Activated naive CD4-positive, alpha-beta T cell treated with anti-CD3 and anti-CD28 coated beads, Interleukin-2, amount 10 ng/mL, durations not matched to agents 7 days and 5 days (primary cell): ENCODE measurements at places on chromosomes 5 and 9.
A peak's percentile ranks its signal among the peaks of the same experiment; 100 is the strongest.

- no peak overlapping the region for H3K27ac ChIP-seq
- no peaks in the 10 kb centered on the region for H3K27me3 ChIP-seq
- H3K36me3 ChIP-seq = peaks cover 17% of the 10 kb centered on the region
- H3K4me1 ChIP-seq = no peaks in the 10 kb centered on the region
- H3K4me3 ChIP-seq = no peak overlapping the region
Measured at GRCh38 chr9:85662573-85662972, 79.2 kb downstream of the AGTPBP1 start.

DNA sequence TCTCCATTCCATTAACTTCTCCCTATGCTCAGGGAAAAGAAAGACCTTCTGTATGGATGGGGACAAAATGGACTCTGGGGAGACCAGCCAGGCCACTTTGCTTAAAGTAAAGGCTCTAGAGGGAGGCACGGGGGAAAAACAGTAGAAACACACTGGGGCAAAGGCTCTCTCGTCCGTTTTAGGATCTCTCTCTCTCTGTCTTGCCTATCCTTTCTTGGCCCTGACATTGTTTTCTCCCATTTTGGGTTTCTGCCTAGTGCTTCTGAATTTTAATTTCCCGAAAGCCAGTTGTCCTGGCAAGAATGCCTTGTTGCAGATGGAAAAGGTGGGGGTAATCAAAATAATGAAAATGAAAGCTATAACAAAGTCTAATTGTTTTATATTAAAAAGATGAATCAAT lies 28.2 kb downstream of the NMUR2 start:
- H3K27ac ChIP-seq = no peak overlapping the region
- H3K4me3 ChIP-seq = no peak overlapping the region
- H3K4me1 ChIP-seq = no peaks in the 10 kb centered on the region

- DNase-seq = no peak
- H3K4me1 ChIP-seq = no peaks in the 10 kb centered on the region
- H3K36me3 ChIP-seq = no peaks in the 10 kb centered on the region
Measured at GRCh38 chr5:34474573-34475021, 181.5 kb upstream of the RAI14 start.

GRCh38 chr5:124056991-124057723 lies 545.2 kb downstream of the CSNK1G3 start:
- no peak overlapping the region for H3K4me3 ChIP-seq
- no peaks in the 10 kb centered on the region for H3K4me1 ChIP-seq
- no peaks in the 10 kb centered on the region for H3K27me3 ChIP-seq

DNA sequence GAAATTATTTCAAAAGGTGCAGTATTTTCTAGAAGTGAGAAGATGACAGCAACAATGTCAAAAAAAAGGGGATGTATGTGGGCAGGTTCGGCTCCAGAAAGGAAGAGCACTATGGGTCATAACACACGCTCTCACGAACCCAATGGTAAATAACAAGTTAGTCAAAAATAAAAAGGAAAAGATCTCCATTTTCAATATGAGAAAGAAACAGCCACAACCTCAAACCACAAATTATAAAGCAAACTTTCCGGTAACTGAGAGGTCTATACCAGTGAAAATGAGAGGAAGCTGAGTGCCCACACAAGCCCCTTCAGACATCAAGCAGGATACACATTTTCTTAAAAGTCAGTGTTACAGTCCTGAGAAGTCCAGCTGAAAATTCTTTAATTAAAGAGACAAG lies 398.5 kb upstream of the RPS23 start:
- peak overlapping the region; percentile 33 for H3K4me3 ChIP-seq
- peaks cover 25% of the 10 kb centered on the region for H3K36me3 ChIP-seq
- H3K4me1 ChIP-seq = peaks cover 25% of the 10 kb centered on the region
- DNase-seq = peak; percentile 28

DNA sequence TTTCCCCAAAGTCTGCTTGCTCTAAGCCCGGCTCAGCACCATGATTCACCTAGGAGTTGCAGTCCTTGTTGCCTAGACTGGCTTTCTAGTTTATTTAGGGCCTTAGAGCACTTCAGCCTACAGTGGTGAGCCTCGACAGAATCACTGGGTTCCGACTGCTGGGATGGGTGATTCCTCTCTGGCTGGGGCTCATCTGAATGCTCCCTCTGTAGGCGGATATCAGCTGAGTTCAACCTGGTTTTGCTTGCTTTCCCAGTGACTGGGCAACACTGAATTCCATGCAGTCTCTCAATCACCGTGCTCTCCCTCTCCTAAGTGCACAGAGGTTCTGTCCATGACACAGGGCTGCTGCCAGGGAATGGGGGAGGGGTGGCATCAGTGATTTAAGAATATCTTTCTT lies 54.1 kb downstream of the OSMR start:
- H3K4me3 ChIP-seq = no peak overlapping the region
- H3K27ac ChIP-seq = no peak overlapping the region
- DNase-seq = no peak
- no peaks in the 10 kb centered on the region for H3K4me1 ChIP-seq

DNA sequence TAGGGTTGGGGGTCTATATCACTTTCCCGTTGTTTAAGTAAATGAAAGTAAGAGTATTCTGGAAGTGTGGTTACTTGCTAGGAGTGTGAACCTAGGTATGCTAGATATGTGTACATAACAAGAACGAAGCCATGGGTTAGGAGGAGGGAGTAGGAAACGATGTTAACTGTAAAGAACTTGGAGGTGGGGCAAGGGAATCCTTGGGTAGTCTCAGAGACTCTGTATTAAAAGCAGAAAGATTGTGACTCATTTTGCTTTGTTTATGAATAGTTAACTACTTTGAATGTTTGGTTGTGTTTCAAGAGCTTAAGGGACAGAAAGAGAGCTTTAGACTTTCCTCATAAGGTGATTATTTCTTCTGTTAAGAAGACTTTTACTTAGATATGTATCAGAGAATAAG lies 59.9 kb downstream of the TMEM252 start:
- H3K27ac ChIP-seq = no peak overlapping the region
- H3K4me1 ChIP-seq = no peaks in the 10 kb centered on the region
- H3K36me3 ChIP-seq = no peaks in the 10 kb centered on the region
- H3K4me3 ChIP-seq = no peak overlapping the region
- H3K27me3 ChIP-seq = peaks cover 3% of the 10 kb centered on the region
- no peak for DNase-seq

- H3K36me3 ChIP-seq = no peaks in the 10 kb centered on the region
- H3K4me3 ChIP-seq = no peak overlapping the region
- no peaks in the 10 kb centered on the region for H3K4me1 ChIP-seq
- DNase-seq = no peak
- H3K27me3 ChIP-seq = no peaks in the 10 kb centered on the region
Measured at GRCh38 chr5:171258737-171259415, 50.2 kb upstream of the TLX3 start.

GRCh38 chr5:75526070-75526469 lies 14.4 kb downstream of the POLK start:
- peaks cover 34% of the 10 kb centered on the region for H3K4me1 ChIP-seq
- no peak overlapping the region for H3K4me3 ChIP-seq
- no peak overlapping the region for H3K27ac ChIP-seq
- H3K36me3 ChIP-seq = peaks cover 23% of the 10 kb centered on the region
- DNase-seq = no peak

GRCh38 chr5:117487556-117487955 lies 912.9 kb upstream of the SEMA6A start:
- H3K4me3 ChIP-seq = no peak overlapping the region
- H3K4me1 ChIP-seq = no peaks in the 10 kb centered on the region
- no peak for DNase-seq
- no peaks in the 10 kb centered on the region for H3K27me3 ChIP-seq
- no peaks in the 10 kb centered on the region for H3K36me3 ChIP-seq
- H3K27ac ChIP-seq = no peak overlapping the region

- no peaks in the 10 kb centered on the region for H3K36me3 ChIP-seq
- peaks cover 3% of the 10 kb centered on the region for H3K4me1 ChIP-seq
- H3K27me3 ChIP-seq = no peaks in the 10 kb centered on the region
- no peak overlapping the region for H3K27ac ChIP-seq
- no peak for DNase-seq
- H3K4me3 ChIP-seq = no peak overlapping the region
Measured at GRCh38 chr5:59656351-59657254, 236.9 kb downstream of the PDE4D start.

DNA sequence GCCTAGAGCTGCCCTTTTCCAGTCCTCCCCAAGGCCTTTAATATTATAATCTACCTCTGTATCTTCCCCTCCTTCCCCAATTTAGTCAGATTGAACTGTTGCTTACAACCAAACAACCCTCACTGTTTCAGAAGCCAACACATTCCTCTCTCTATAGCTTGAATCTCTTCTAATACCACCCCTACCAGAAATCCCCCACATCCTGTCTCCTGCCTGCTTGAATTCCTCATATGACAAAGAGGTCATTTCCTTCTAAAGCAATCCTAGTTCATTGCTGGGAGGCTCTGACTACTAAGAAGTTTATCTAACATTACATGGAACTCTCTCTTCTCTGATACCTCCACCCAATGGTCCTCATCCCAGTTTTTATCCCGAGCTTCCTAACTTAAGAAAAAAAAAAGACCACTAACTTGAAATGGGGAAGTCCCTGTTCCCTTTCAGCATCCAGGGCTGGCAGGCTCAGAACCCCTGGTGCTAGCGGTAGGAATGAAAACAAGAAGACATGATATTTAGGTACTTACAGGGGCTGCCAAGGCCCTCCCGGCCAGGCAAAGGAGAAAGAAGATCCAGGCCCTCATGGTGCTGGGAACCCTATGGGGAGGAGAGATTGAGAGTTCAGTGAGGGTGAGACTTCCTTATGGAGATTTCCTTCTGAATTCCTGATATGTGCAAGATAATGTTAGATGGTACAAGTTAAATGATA lies 11.0 kb downstream of the SPARC start:
- peaks cover 32% of the 10 kb centered on the region for H3K27me3 ChIP-seq
- H3K4me1 ChIP-seq = no peaks in the 10 kb centered on the region
- H3K36me3 ChIP-seq = no peaks in the 10 kb centered on the region
- no peak overlapping the region for H3K4me3 ChIP-seq

DNA sequence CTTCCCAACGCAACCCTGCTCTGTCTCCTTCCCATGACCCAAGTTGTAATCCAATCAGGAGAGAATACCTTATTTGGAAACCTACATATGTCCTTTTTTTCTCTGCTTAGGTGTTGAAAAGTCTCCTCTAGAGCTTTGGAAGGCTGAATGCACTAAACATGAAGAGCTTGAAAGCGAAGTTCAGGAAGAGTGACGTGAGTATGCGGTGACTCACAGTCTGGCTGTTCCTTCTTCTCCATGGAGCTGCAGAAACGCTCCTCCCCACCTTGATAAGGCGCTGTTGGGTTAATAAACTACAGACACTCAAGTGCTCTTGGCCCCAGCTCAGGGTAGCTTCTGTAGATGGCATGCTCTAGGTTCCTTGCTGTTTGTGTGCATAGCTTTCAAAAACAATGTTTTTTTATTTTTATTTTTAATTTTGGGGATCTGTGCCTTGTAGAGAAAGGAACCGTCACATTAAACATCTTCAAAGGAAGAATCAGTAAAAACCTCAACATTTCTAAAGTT lies 30.7 kb downstream of the RAI14 start:
- no peaks in the 10 kb centered on the region for H3K36me3 ChIP-seq
- H3K27me3 ChIP-seq = no peaks in the 10 kb centered on the region
- DNase-seq = no peak
- H3K4me1 ChIP-seq = no peaks in the 10 kb centered on the region
- H3K4me3 ChIP-seq = no peak overlapping the region

GRCh38 chr5:62305358-62305714 lies 670 bp upstream of the KIF2A start:
- peak overlapping the region; percentile 73 for H3K4me3 ChIP-seq
- no peaks in the 10 kb centered on the region for H3K27me3 ChIP-seq
- peaks cover 54% of the 10 kb centered on the region for H3K4me1 ChIP-seq
- peaks cover 31% of the 10 kb centered on the region for H3K36me3 ChIP-seq

GRCh38 chr9:129989740-129990139 lies 53.2 kb downstream of the FNBP1 start:
- H3K27me3 ChIP-seq = no peaks in the 10 kb centered on the region
- peaks cover 45% of the 10 kb centered on the region for H3K36me3 ChIP-seq
- H3K4me3 ChIP-seq = no peak overlapping the region
- H3K4me1 ChIP-seq = peaks cover 61% of the 10 kb centered on the region
- DNase-seq = no peak

DNA sequence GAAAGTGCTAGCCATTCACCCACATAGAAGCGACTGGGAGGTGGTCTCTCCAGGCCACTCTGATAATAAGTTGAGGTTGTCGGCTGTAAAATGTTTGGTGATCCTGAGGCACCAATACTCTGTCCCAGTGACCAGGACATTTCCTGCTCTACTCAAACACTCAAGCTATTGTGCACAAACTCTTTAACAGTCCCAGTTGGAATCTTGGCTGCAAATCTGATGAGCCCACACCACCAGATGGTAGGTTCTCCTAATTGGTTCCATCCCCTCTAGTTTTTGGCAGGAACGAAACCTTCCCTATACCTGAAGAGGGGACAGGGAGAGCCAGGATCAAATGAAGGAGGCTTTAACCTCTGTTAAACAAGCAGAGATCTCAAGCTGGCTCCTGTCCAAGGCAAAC lies 14.3 kb downstream of the GRIA1 start:
- no peak overlapping the region for H3K4me3 ChIP-seq
- H3K27me3 ChIP-seq = peaks cover 4% of the 10 kb centered on the region
- no peak overlapping the region for H3K27ac ChIP-seq
- no peaks in the 10 kb centered on the region for H3K4me1 ChIP-seq

- no peak for DNase-seq
- H3K4me3 ChIP-seq = no peak overlapping the region
- peaks cover 14% of the 10 kb centered on the region for H3K4me1 ChIP-seq
- peaks cover 2% of the 10 kb centered on the region for H3K36me3 ChIP-seq
Measured at GRCh38 chr9:97321251-97321650, 13.8 kb downstream of the CCDC180 start.
